ENCODE measurements at places on chromosomes 3 and 15.

GRCh38 chr3:73745526-73746191, 120.9 kb upstream of the PDZRN3 start:
- DNase-seq: no peak

GRCh38 chr3:130783629-130784028, 37.0 kb upstream of the PIK3R4 start:
- no peak for DNase-seq

DNA sequence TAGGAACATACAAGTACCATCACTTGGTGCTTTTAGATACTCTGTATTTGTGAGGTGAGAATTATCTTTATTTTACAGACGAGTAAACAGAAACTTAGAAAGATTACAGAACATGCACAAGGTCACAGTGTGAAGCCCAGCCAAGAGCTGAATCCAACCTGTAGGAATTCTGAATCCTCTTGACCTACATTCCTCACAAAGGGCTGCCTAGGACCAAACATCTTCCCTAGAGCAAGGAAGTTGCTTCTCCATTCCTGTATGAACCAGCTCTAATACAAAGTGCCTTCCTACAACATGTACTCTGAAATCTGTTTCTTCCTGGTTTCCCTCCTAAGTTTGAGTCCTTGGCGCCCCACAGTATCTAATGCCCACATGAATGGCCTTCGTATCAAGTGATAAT, 2.9 kb downstream of the HDGFL3 start:
- DNase-seq: no peak

DNA sequence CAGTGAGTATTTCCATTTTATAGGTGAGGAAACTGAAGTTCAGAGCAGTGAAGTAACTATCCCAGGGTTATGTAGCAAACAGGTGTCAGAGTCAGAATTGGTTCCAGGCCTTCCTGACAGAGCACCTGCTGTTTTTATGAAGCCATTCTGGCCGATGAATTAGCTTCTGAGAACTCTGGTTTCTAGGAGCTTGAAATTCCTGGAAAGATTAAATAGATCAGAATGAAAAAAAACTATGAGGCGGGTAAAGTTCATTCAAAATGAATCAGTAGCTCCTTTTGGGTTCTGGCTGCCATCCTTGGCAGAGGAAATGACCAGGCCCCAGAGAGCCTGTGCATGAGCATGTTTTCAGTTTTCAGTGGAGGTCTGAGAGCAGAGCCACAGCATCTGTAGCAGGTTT, 59.3 kb upstream of the CFAP161 start:
- no peak for DNase-seq

- DNase-seq: no peak
Observed at GRCh38 chr3:13045241-13045903, 27.9 kb downstream of the IQSEC1 start.

- DNase-seq: no peak
Observed at GRCh38 chr3:46367811-46368210, 2.9 kb upstream of the CCR5 start.

GRCh38 chr3:6132684-6133432, 728.1 kb upstream of the GRM7 start:
- DNase-seq: no peak

DNA sequence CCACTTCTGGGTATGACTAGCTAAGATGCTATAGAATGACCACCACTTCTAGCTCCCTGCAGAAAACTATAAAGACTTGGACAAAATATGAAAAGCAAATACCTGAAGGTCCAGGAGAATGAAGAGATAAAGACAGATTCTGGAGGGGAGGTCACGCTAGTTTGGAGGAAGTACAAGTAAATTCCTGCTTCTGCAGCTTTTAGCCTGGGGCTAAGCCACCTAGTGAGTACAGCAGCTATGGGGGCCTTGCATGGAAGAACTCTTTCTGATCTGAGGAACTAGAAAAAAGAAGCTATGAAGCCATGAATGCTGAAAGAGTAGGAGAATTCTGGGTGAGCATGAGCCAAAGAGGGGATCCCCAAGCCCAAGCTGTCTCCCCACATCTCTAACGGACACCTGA, 29.8 kb downstream of the NRG4 start:
- no peak for DNase-seq

DNA sequence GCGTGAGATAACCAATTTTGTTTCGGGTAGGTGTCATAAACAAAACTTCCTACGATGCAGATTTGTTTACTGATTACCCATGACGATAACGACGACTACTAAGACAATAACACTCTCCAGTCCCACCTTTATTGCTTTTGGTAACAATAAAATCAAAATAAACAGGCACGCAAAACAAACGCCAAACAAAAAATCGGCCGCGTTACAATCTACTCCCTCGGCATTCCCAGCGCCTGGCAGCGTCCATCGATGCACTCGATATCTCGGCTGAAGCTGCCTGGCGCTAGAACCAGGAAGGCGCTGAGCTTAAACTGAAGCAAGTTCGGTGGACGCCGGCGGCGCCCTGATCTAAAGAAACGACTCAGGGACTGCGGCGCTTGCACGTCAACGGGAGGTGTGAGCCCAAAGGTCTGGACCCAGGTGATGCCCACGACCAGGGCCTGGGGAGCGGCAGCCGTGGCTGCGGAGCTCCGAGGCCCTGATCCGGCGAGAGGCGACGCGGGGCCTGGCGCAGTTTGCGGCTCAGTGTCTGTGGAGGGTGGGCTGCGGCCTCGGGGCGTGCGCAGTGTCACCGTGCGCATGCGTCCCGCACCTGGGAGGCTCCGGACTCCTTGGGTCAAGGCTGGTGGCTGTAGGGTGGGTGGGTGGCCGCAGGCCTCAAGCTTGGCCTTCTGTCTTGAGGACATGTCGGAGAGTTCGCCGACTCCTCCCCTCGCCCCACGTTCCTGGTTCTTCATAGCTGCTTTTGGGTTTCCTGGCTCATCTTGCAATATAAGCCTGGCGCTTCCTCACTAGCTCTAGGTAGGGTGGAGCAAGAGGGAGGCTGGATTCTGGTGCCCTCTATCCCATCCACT, at the start of gene RSRC1:
Gene RSRC1 (plus strand): TSS at position 286 of the 854 bp plus-strand sequence. CDS start 12,016 bp downstream, outside the sequence.
- DNase-seq: peak; percentile 79

DNA sequence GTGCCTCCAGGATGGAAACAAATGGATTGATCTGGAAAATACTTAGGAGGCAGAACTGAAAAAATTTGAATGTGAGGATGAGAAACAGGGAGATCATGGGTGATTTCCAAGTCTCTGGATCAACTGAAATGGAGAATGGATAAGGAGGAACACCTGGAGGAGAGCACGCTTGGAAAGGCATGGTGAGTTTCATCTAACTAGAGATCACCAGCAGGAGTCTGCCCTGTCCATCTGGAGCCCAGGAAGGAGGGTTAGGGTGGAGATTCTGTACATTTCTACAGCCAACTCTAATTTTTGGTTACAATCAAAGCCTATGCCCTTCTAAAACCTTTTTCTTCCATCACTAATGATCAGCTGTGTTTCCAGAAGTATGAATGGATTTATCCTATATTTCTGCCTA, 995.9 kb upstream of the CFAP20DC start:
- DNase-seq: no peak

- DNase-seq: no peak
Observed at GRCh38 chr3:68988740-68989139, 24.7 kb downstream of the EOGT start.

GRCh38 chr3:16663854-16664712, 58.9 kb upstream of the DAZL start:
- no peak for DNase-seq

GRCh38 chr15:29263289-29263688, 6.3 kb downstream of the NSMCE3 start:
- no peak for DNase-seq

- no peak for DNase-seq
Observed at GRCh38 chr3:33426630-33427317, 13.4 kb downstream of the UBP1 start.

GRCh38 chr3:187678726-187679268, 8.6 kb upstream of the SST start:
- DNase-seq: no peak

GRCh38 chr3:193262707-193263106, 21.7 kb downstream of the PLAAT1 start:
- no peak for DNase-seq

- no peak for DNase-seq
Observed at GRCh38 chr3:114727373-114727772, 419.7 kb downstream of the ZBTB20 start.

GRCh38 chr15:68849497-68849896, 28.8 kb upstream of the ANP32A start:
- DNase-seq: no peak

GRCh38 chr15:34436956-34437442, 609 bp downstream of the GOLGA8A start:
- DNase-seq: no peak

DNA sequence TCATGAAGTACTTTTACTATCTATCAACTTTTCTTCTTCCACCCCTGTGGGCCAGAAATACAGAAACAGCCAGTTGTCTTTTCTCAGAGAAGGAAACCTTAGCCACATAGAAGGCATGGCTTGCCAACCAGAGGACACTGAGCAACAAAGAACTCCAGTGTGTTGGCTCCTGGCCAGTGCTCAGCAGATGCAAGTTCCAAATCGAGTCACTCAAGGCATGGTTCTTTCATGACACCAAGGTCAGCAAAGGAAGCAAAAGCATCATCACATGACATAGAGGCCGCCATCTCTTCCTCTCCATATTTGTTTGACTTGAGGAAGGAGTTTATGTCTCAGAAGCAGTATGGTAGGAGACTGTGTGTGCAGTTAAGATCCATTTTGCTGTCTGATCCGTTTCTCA, 92.2 kb downstream of the MYLK start:
- DNase-seq: no peak

All from KG1 (cell line).